ENCODE measurements at places on chromosomes 3 and 15.

DNA sequence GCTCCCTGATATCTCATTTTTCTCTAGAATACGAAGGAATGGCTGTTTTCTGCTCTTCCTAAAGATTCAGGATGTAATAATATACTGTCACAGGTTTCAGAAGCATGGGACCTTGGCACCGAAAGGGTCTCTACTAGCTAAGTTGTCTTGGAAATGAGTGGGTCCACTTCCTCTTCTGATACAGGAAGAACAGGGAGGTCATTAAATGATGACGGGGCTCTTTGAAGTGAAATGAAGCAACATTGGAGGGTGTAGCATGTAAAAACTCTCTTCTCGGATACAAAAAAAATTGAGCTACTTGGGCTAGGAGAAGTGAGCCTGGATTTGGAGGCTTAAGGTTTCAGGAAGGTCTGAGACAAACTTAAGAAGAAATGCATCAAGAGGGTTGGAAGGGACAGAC, 349.8 kb upstream of the TPRG1 start:
- DNase-seq: no peak

DNA sequence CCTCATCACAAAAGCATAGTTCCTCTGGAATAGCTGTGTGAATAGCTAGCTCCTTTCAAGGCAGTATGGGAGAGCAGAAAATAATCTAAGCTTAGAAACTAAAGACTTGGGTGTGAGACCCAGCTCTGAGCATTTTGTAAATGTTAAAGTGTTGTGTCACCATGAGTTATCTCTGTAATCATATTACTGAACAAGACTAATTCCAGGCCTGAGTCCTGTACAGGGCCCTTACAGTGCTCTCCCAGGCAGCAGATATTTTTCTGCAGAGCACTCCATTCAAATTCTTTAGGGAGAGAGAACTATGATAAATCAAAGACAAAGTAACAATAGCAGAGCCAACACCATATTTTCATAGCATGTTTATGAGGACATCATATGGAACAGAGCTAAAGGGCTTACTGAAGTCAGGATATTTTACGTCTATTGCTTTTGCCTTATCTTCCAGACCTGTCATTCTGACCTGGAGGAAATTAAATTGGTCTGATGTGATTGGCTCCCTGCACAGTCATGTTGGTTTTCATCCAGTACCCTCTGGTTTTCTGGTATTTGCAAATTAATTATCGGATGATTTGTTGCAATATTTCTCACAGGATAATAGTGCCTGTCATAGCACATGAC, 172.6 kb upstream of the PPP2R3A start:
- DNase-seq: no peak

DNA sequence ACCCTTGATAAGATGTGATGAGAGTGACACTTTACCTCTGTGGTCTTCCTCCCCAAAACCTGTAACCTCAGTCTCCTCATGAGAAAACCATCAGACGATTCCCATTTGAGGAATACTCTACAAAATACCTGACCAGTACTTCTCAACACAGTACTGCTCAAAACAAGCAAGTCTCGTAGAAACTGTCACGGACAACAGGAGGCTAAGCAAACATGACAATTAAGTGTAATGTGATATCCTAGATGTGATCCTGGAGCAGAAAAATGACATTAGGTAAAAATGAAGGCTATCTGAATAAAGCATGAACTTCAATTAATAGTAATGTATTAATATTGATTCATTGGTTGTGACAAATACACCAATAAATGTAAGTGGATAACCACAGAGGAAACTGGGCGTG, 113.6 kb downstream of the CACNA2D3 start:
- no peak for DNase-seq

DNA sequence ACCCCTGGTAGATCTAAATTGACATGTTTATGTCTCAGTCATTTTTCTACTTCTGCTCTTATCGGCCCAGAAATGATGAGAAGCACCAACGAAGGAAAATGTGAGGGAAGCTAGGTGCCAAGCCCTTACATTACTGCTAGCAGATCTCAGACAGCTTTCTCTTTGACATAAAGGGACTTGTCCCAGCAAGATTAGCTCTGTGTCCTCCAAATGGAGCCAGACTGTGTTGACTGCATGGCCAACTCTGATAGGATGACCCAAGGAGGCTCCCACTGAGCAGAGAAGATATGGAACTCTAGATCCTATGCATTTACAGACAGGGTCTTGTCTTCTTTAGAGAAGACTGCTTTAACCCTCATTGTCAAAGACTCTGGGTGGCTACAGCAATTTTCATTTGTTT, 2.8 kb upstream of the MCTP2 start:
- DNase-seq: no peak

DNA sequence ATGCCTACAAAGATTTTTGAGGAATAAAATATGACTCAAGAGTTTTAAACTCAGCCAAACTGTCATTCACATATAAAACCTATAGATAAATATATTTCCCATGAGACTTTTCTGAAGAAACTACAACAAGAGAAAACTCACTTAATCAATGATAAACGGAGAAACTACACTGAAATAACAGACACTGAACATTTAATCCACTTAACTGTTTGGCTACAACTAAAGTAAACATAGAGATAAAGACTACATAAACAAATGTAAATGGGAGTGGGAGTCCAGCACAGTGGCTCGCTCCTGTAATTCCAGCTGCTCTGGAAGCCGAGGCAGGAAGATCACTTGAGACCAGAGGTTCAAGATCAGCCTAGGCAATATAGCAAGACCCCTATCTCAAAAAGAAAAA, 79.2 kb downstream of the MEX3B start:
- no peak for DNase-seq

GRCh38 chr3:169790687-169791429, 17.7 kb downstream of the MYNN start:
- DNase-seq: peak; percentile 17

GRCh38 chr3:177973241-177973840, 562.9 kb upstream of the KCNMB2 start:
- DNase-seq: peak; percentile 55

DNA sequence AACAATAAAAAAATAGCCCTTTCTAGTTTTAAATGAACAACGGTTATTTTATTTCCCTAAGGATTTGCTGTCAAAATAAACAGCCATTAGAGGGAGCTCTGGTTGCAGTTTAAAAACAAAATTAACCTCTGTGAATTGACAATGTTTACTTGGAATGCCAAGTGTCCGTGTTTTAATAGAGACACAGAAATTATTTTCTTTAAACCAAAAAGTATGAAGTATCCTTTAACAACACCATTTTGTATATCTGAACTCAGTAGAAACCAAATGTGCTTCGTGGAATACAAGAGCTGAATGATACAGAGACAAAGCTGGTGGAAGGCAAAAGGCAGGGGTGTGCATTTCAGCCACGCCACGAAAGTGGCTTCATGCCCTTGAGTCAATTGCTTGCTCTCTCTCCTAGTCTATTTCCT, 74.4 kb downstream of the MOBP start:
- DNase-seq: peak; percentile 21
